A549 treated with dexamethasone at 1 μM for 4 hours (cell line): ENCODE measurements at places on chromosomes 12 and 14. TPM values are rescaled to one million over a fixed set of nuclear protein-coding genes. Genes with fewer than 3 reads are reported as not detected.

PDE3A gene
- 2.6 to 4.2 TPM (median 3.7 TPM) in 5 replicates for total RNA-seq

PRPH gene
- 1.2 to 2.2 TPM (median 1.6 TPM) in 5 replicates for total RNA-seq

ACIN1 gene
- total RNA-seq, result 80.5 to 104 TPM (median 99.1 TPM) in 5 replicates

VRTN gene
- 0.08 TPM in 1 of 5 replicates, not detected in the others for total RNA-seq

HAL gene
- 0.39 to 0.99 TPM (median 0.76 TPM) in 5 replicates for total RNA-seq
